ENCODE measurements at places on chromosomes 1 and 21.
A peak's percentile ranks its signal among the peaks of the same experiment; 100 is the strongest.

- DNase-seq = no peak
Measured at GRCh38 chr21:38861989-38862683, 56.4 kb downstream of the ETS2 start.

- no peak for DNase-seq
Measured at GRCh38 chr1:234164098-234164709, 209.1 kb upstream of the COA6 start.

DNA sequence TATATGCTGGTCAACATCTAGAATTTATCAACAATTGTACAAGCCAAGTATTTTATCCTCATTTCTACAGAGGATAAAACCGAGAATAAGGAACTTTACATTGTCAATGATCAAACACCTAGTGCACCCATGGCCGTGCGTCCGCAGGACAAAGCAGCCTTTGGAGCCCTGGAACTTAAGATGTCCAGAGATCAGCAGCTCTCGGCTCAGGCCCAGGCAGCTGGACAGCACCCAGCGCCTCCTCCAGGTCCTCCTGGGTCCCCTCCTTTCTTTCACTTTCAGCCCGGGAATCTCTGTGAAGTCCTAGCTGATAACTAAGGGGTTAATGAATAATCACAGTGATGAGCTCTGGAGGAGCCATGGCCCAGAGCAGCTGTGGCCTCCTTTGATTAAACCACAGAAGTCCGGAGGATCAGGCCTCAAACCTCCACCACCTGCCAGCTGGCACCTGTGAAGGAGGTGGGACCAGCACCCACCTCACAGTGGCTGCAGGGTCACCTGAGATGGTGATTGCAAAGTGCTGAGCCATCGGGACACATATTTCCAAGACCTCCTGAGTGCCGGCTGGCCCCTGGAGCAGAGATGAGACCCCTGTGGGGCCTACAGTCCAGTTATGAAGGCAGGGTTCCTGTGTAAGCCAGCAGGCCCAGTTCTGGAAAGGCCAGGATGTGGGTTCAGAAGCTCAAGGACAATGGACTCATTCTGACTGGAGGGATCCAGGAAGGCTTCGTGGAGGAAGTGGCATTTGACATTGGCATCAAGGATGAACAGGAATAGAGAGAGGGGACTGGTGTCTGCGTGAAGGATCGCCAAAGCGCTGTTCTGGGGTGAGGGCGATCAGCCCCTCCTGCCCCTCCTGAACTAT lies 11.6 kb upstream of the SAMD11 start:
- no peak for DNase-seq

GRCh38 chr1:73887412-73887811 lies 310.6 kb downstream of the LRRIQ3 start:
- no peak for DNase-seq

- no peak for DNase-seq
Measured at GRCh38 chr21:36337099-36337509, 17.1 kb downstream of the MORC3 start.

DNA sequence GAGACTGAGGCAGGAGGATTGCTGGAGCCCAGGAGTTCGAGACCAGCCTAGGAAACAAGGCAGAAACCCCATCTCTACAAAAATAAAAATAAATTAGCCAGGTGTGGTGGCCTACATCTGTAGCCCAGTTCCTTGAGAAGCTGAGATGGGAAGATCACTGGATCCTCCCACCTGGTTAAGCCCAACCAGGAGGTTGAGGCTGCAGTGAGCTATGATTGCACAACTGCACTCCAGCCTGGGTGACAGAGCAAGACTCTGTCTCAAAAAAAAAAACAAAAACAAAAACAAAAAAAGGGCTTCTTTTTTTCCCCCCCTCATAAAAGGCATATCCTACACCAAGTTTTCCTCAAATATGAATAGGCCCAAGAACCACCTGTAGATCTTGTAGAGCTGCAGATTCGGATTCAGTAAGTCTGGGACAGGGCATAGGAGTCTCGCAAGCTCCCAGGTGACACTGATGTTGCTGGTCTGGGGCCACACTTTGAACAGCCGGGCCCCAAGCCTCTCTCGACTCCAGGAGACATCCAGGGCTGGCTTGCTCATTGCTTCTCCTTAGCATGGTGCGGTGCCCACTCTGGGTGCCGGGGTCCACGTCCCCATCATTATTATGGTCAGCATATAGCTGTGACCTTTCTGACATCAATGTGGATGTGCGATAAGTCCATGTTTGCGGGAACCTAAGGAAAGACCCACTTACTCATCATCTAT lies 22.1 kb upstream of the UMODL1 start:
- DNase-seq = no peak

- no peak for DNase-seq
Measured at GRCh38 chr1:12415038-12415466, 185.2 kb downstream of the VPS13D start.

DNA sequence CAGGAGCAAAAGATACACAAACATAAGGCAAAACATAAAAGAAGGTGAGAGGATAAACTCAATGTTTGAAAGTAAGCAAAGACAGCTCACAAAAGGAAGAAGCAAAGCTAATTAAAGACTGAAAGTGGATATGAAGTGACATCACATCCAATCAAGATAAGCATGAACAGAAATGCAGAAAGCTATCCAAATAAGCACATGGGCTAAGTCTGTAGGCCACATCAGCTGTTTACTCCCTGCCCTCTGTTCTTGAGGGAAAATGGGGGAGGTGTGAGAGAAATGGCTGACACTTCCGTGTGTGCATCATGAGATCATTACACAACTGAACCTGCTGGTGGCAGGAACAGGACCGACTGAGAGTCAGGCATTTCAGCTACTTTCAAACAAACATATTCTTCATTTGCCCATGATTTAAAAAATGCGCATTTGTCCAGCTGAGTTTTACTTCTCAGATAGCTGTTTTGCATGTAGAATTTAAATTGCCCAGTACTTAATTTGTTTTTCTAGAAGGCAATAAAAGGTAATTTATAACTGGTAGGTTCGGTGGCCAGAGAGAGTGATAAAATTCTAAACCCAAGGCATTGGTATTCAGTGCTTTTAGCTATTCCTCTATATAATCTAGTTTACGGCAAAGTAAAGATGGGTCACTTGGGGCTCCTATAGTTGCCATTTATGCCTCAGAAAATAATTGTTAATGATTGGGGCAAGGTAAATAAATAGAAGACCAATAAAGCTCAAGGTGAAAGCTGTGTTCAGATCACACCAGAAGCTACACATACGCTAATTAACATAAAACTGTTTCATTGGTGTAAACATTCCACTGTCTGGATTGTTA lies 27.2 kb upstream of the MAN1A2 start:
- no peak for DNase-seq

DNA sequence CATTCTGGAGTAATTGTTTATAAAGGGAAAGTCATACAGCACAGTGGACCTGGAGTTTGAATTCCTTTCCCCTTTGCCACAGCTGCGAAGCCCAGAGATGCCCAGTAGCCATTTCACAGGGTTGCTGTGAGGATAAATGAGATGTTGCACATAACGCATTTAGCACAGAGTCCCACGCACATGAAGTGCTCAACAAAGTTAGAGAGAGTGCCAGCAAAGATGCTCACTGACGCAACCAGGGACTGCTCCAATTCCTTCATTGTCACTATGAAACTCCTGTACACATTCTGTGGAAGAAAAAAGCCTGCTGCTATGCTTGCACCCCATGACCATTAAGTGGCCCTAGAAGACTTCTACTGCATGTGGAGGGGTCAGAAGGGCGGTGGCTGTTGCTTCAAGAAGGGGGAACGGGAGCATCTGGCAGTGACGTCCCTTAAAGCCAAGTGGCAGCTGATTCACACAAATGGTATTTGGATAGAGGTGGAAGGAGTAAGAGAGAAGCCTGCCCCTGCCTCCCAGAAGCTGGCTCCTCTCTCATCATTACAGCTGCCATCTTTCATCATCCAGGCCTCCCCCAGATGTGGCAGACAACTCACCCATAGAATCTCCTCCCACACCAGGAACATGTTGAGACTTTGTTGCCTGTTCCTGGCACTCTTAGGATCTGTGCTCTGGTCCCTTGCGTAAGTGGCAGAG lies 26.5 kb upstream of the VAV3 start:
- no peak for DNase-seq

- DNase-seq = no peak
Measured at GRCh38 chr1:94562519-94563260, 21.1 kb upstream of the F3 start.

DNA sequence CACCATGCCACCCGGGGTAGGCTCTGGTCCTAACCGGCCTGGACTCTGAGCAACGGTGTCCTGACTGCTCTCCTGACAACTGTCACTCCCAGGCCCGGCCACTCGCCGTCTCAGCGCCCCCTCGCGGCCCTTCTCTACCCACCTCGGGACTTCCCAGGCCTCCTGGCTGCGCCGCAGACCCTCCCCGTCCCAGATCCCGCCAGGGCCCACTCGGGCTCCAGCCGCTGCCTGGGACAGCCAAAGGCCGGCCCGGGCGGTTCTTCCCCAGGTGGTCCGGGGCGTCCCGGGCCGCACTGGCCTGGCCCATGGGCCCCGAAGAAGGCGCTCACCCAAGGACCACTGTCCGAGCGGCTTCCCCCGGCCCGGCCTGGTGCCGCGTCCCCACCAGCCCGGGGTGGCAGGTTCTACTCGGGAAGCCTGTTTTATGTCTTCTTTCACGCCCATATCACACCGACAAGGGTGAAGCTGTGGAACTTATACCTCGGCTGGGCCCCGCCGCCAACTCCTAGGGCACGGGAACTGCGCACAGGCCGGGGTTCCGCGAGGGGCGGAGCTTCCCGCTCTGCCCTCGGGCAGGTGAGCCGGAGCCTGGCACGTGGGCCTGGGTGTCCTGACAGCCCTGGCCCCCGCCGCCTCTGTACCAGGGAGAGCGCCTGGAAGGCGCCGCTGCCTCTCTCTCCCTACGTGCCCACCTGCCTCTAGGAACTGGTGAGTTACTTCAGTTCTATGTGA lies 138.3 kb downstream of the TTLL7 start:
- DNase-seq = peak; percentile 76

DNA sequence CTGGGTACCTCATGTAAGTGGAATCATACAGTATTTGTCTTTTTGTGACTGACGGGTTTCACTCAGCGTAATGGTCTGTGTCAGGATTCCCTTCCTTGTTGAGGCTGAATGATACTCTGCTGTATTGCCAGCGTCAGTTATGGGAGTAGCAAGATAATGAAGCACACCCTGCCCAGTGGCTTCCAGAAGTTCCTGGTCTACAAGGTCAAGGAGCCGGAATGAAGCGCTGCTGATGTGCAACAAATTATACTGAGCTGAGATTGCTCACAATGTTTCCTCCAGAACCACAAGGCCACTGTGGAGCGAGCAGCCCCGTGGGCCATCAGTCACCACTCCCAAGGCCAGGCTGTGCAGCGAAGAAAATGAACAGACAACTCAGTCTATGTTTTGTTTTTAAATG lies 24.0 kb upstream of the TDRD10 start:
- no peak for DNase-seq

- DNase-seq = no peak
Measured at GRCh38 chr1:42733415-42734200, 6.4 kb downstream of the CLDN19 start.

- DNase-seq = no peak
Measured at GRCh38 chr1:200862713-200863415, 9.9 kb upstream of the GPR25 start.

DNA sequence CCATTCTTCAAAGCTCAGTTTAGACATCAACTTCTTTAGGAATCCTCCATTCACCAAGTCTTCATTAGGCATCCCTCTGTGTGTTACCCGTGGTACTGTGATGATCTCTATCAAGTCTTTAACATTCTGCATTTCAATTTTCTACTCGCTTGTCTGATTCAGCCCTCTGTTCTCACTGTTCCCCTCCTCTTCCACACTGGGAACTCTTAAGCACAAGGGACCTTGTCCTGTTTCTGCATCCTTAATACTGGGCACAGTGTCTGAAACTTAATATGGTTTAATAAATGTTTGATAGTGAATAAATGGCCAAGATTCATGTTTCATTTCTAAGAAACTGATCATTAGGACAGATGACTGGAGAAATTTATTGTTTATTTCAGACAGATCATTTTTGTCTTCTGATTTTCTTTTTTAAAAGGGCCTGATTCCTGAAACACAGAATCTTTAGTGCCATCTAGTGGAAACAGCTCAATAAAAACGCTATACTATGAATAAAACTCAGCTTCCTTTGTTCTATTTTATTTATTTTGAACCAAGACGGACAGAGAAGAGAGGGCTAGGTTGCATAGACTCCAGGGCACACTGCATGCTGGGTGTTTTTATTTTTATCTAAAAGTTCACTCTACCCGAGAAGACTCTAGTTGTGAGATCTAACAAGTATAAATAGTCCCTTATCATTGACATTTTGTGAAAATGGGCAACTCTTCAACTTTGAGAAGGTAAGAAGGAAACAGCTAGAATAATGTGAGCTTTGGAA lies 7.0 kb upstream of the TRIM45 start:
- no peak for DNase-seq

- no peak for DNase-seq
Measured at GRCh38 chr1:110205156-110205555, 5.0 kb upstream of the KCNC4 start.

GRCh38 chr1:17833661-17834501 lies 78.7 kb downstream of the ACTL8 start:
- no peak for DNase-seq

DNA sequence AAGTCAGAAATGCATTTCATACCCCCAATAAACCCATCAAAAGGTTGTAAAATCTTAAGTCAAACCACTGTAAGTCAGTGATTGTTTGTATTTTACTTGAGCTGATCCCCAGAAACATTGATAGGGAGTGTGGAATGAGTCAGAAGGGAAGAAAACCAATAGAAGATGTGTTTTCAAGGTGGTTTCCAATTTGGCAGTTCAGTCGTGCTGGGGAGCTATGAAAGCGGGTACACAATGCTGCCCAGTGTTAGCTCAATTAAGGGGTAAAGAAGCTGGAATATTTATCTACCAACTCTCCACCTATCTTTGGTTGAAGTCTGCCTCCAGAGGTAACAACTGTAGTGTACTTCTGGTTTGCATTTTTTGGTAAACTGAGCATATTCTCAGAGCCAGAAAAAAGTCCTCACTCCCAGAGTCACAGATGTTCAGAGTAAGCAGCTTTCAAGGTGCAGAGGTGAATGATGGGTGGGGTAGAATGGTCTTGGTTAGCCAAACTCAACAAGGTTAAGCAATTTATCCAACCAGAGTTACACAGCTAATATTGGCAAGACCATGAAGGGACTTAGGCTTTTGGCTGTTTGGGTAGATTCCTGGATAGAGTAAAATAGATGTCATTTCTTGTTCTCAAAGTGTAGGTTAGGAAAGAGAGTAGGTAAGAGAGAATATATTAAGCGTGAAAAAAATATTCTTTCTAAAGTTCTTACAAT lies 202.9 kb upstream of the ADGRL2 start:
- DNase-seq = no peak

- no peak for DNase-seq
Measured at GRCh38 chr1:221439747-221440501, 302.0 kb downstream of the DUSP10 start.

Data from activated T-cell treated with anti-CD3 and anti-CD28 coated beads for 1 hour (primary cell).